ENCODE measurements at places on chromosomes 13 and 19.

GRCh38 chr13:20803180-20803965 lies 29.6 kb upstream of the EEF1AKMT1 start:
- no peak for DNase-seq

GRCh38 chr13:85618521-85618920 lies 180.7 kb downstream of the SLITRK6 start:
- no peak for DNase-seq

DNA sequence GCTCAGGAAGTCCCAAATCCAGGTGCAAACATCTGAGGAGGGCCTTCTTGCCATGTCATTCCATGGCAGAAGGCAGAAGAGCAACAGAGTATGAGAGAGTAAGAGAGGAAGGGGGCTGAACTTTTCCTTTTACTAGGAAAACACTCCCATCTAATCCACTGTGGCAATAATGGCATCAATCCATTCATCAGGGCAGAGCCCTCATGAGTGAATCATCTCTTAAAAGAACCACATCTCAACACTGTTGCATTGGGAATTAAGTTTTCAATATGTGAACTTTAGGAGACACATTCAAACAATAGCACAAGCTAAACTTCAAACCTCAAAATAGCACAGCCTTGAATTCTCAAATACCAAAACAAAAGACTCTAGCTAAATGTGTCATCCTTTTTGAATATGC lies 264.5 kb downstream of the KCTD12 start:
- no peak for DNase-seq

- no peak for DNase-seq
Observed at GRCh38 chr19:32091241-32091640, 254.2 kb upstream of the ZNF507 start.

GRCh38 chr13:45496942-45497341 lies 32.2 kb downstream of the COG3 start:
- DNase-seq: no peak

- DNase-seq: peak; percentile 93
Observed at GRCh38 chr19:48340995-48341394, 15.6 kb downstream of the EMP3 start.

DNA sequence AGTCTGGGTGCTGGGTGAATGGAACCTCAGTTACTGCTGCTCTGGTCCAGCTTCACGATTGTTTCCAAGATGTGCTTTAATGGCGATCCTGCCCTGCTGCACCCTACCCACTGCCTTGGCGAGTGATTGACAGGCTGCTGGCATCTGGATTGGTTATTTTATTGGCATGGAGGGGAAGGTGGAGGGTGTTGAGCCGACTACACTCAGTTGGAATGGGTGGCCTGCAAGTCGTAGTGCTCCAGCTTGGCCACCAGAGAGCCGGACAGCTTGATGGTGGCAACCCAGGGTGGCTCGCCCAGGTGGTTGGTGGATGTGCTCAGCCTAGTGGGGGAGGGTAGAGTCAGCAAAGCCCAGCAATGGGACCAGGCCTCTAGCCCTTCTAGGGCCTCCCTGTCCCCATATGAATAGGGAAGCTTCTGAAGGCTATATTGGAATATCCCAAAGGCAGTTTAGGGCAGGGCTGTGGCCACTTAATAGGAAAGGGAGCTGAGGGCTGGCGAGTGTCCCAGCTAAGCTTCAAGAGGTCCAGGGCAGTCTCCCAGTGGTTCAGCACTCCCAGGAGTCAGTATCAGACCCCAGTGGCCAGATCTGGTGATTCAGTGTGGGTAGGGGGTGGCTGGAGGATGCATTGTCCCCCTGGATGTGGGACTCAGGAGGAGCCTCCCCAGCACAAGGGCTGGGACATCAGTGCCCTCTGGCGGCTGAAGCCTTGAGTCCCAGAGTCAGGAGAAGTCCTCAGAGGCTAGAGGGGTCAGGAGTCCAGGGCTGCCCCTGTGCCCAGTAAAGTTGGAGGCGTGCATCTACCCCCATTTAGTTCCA lies 3.4 kb downstream of the GGN start:
- DNase-seq: no peak

GRCh38 chr13:24056616-24057137 lies 103.8 kb upstream of the SPATA13 start:
- no peak for DNase-seq

DNA sequence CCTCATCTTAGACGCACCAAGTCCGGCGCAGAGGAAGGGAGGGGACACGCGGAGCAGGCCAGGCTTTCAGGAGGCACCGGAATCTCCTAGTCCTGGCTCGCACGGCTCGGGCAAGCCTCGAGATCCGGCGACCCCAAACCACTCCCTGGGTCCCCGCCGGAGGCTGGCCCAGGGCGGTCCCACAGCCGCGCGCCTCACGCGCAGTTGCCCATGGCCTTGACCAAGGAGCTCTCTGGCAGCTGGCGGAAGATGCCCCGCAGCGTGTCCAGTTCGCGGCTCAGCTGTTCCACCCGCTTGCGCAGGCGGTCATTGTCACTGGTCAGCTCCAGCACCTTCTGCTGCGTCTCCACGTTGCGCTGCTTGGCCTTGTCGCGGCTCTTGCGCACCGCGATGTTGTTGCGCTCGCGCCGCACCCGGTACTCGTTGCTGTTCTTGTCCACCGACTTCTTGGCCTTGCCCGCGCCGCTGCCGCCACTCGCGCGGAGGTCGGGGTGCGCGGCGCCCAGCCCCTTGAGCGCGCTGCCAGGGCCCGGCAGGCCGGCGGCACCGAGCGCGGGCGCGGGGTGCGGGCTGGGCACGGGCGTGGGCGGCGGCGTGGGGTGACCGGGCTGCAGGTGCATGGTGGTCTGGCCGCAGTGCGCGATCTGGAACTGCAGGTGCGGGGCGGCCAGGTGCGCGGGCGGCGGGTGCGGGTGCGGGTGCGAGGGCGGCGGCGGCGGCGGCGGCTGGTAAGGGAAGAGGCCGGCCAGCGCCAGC lies 1.0 kb downstream of the CEBPA start:
- DNase-seq: no peak

GRCh38 chr13:33135097-33135496 lies 118.9 kb downstream of the KL start:
- no peak for DNase-seq

DNA sequence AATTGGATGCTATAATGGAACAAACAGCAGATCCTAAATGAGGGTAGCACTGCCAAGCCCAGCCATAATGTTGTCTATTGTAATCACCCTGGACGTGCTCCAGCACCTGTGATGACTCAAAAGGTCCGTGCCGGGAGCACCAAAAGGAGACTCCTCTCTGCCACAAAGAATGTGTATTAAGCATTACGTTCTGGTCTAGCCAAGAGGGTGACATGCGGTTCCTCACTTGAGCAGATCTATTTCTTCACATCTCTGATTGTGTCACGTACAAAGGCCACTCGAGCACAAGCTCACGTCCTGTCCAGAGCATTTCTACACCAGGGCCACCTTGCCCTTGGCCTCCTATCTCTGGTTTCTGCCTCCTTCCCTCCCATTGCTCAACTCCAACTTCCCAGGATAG lies 219.9 kb upstream of the IRS2 start:
- no peak for DNase-seq

GRCh38 chr13:97369261-97369893 lies 64.6 kb upstream of the RAP2A start:
- peak; percentile 70 for DNase-seq

DNA sequence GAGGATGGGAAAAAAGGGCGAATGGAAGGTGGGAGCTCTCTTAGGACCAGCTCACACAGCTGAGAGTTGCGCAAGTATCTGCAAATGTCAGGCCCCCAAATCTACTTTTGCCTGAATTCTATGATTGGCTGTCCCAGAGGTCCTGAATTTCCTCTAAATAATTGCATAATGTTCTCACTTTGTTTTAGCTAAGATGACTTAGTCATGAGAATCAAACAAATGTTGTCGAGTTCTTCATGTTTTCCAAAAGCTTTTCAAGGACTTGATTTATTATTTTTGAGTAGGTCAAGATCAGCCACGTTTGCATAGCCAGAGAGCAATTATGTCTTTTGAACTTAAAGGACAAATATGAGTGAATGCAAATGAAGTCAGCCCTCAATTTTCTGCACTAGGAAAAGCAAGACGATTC lies 246.6 kb upstream of the MAB21L1 start:
- DNase-seq: no peak

GRCh38 chr19:10812902-10813404 lies 23.1 kb downstream of the TMED1 start:
- DNase-seq: no peak

GRCh38 chr19:757811-758668 lies 7.1 kb downstream of the MISP start:
- no peak for DNase-seq

DNA sequence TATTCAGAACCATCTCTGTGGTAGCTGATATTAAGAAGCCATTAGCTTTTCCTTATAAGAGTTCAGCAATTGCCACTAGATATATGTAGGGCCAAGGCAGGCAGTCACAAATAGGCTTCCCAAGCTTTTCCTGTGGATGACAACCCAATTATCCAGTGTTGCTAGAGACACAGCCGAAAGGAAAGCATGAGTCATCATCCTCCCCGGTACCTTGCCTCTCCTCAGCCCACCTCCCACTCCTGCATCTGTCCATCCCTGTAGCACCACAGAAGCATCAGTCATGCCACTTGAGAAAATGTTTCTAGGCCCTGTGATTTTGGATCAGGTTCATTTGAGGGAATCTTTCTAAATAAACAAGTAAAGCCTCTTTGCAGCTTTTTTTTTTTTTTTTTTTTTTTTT lies 204.3 kb downstream of the DNAJC15 start:
- DNase-seq: peak; percentile 10

DNA sequence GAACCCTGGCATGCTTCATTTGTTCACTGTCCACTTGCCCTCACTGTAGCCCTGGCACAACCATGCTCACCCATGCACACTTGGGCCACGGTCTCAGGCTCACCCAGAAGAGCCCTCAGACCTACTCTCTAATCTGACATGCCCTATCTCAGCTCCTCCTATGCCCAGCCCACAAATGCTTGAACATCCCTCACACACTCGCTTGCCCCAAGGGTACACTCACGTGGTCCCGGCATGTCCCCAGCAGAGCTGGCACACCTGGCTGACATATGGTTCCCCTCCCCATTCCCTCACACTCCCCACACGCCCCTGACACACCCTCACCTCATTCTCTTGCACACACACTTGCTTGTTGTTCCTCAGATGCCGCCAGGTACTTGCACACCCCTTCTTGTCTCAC lies 55.7 kb downstream of the MAP4K1 start:
- no peak for DNase-seq

DNA sequence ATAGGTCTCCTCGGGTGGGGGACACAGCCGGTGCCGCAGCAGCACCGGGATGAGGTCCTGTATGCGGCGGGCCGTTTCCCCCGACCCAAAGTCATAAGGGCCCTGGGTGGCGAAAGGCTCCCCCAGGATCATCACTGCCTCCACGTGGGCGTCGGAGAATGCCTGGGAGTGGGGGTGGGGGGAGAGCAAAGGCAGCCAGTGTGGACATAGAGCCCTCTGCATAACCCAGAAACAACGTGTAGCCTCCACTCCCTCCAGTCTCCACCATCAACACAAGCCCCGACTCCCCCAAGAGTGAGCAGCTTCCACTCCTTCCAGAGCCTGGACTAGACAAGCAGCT lies 1.7 kb upstream of the NUMBL start:
- DNase-seq: no peak
